ENCODE measurements at places on chromosomes 4 and X. TPM values are rescaled to one million over a fixed set of nuclear protein-coding genes. Genes with fewer than 3 reads are reported as not detected.

Gene PWWP3B
- total RNA-seq, result not detected

Gene TLR8
- not detected for total RNA-seq

GRCh38 chr4:621296-622070 is 3.9 kb upstream of the PDE6B start:
- H3K4me3 ChIP-seq, result no peak overlapping the region
- DNase-seq, result no peak
- peaks cover 13% of the 10 kb centered on the region for H3K27me3 ChIP-seq
- H3K36me3 ChIP-seq, result no peaks in the 10 kb centered on the region
- no peak overlapping the region for H3K27ac ChIP-seq

- H3K4me1 ChIP-seq, result peaks cover 4% of the 10 kb centered on the region
- no peaks in the 10 kb centered on the region for H3K27me3 ChIP-seq
- H3K27ac ChIP-seq, result no peak overlapping the region
- no peak overlapping the region for H3K4me3 ChIP-seq
- peaks cover 12% of the 10 kb centered on the region for H3K36me3 ChIP-seq
Observed at GRCh38 chr4:142596121-142596520, 250.0 kb downstream of the INPP4B start.

DNA sequence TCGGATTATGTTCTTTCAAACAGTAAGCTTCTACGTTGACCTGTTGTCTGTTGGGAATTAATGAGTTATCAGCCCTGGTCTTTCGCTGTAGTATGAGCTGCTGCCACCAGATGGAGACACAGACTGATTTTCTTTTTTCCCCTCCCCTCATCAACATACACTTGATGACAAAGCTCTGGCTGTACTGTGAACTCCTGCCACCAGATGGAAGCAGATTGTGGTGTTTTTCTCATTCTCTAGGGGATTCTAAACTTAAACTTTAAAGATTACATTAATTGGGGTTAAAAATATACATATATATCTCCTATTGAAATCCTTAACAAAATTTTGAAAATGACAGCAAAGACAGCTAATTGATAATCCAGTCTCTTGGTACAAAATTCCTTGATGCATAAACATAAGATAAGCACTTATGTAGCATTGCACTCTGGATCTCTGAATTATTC is 44.8 kb downstream of the SMS start:
- no peak overlapping the region for H3K4me3 ChIP-seq
- H3K36me3 ChIP-seq, result peaks cover 46% of the 10 kb centered on the region
- no peaks in the 10 kb centered on the region for H3K27me3 ChIP-seq

DNA sequence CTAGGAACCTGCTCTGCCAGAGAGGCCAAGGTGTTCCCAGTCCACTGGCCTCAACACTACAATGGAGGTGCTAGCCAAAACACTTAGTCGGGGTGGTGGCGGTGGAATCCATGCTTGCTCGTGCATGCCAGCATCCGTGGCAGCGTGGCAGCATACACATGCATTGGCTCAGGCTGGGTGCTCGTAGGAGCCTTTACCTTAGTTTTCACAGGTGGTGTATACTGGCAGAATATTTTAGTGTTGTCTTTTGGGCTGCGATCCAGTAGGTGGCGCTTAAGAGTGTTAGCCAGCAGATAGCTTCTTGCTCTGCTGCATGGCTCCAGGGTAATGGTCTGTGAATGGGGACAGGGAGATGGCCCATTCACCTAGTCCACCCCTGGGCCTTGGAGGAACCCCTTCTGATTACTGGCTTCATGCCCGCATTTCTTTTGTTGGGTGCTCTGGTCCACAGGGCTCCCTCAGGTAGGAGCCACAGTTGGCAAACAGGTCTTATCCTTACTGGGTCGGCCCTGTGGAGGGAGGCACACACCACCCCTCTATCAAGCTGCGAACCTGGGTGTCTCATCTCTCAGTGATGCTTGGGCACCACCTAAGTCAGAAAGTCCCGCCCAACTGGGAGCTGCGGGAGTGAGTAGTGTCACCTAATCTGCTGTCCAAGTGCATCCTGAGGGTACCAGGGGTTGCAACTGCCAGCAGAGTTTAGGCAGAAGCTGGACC is 40.0 kb downstream of the RIPPLY1 start:
- H3K36me3 ChIP-seq, result no peaks in the 10 kb centered on the region
- H3K4me1 ChIP-seq, result no peaks in the 10 kb centered on the region
- H3K4me3 ChIP-seq, result no peak overlapping the region
- H3K27me3 ChIP-seq, result no peaks in the 10 kb centered on the region
- no peak overlapping the region for H3K27ac ChIP-seq

DNA sequence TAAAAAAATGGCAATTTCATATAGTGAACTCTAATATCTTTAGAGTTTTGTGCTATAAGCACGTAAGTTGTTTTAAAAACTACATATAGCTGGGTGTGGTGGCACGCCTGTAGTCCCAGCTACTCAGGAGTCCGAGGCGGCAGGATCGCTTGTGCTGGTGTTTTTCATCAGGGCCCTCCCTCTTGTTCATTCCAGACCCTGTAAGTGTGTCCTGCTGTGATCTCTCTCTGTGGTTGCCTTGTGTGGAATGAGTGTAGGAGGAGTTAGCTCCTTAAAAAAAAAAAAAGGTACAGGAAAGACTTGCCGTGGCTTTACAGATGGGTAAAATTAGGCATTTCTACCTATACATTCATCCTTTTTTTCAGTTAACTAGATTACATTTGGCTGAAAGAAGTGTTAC is 35.4 kb downstream of the RBBP7 start:
- H3K4me3 ChIP-seq, result no peak overlapping the region
- no peak for DNase-seq
- H3K36me3 ChIP-seq, result peaks cover 25% of the 10 kb centered on the region
- H3K27ac ChIP-seq, result no peak overlapping the region
- H3K4me1 ChIP-seq, result no peaks in the 10 kb centered on the region

DNA sequence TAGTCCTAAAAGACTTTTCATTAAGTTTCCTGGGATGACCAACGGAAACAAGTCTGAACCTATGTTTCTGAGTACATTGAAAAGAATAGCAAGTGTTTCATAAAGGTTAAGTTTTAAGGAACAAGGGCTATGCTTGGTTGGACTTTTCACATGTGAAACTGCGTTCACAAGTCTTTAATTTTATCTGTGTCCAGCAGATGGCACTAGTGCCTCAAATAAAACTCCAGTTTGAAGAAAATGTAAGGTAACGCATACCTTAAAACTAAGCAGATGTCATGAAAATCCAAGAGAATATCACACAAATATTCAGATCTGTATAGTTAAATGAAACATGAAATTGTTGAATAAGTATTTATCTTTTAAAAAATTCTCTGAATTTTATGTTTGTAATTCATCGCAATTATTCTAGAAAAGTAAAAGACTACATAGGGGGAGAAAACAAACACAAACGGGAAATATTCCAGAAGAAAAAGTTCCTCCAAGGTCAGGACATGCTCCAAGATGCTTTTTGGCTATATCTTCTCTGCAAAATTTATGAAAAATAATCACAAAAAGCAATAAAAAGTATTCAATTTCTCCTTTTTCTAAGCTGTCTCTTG is 89.6 kb upstream of the MAD2L1 start:
- H3K4me3 ChIP-seq, result no peak overlapping the region
- DNase-seq, result peak; percentile 20
- H3K27ac ChIP-seq, result no peak overlapping the region
- no peaks in the 10 kb centered on the region for H3K36me3 ChIP-seq

DNA sequence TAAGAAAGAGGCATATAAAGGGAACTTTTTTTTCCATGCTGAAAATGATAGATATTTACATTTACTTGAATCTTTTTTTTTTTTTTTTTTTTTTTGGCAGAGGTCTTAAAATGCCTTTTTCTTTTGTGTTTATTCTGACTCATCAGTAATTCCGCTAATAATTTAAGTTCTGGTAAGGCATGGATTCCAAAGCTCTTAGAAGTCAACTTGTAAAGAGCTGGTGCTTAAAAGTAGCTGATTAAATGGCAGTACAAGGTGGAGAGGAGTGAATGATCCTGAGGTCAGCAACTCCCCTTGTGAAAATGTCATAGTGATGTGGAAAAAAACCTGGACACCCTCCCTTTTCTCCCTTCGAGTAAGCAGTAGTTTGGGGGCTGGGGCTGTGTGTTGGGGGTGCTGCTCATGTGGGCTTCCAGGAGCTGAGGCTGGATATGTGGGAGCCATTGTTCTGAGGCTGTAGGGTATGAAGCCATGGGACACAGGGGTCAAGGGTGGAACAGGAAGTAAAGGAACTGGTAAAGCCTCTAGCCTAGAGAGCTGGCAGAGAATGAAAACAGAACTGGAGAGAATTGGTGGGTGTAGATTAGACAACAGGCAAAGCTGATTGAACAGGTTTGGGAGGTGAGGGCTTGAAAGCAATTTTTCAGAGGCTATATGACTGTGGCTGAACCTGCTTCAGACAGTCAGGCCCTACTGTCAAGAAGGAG is 41.0 kb upstream of the PITX2 start:
- no peak for DNase-seq
- H3K4me1 ChIP-seq, result no peaks in the 10 kb centered on the region
- H3K27ac ChIP-seq, result no peak overlapping the region
- H3K36me3 ChIP-seq, result no peaks in the 10 kb centered on the region
- H3K27me3 ChIP-seq, result peaks cover 8% of the 10 kb centered on the region

Gene SCML2
- 3.1 TPM for total RNA-seq

DNA sequence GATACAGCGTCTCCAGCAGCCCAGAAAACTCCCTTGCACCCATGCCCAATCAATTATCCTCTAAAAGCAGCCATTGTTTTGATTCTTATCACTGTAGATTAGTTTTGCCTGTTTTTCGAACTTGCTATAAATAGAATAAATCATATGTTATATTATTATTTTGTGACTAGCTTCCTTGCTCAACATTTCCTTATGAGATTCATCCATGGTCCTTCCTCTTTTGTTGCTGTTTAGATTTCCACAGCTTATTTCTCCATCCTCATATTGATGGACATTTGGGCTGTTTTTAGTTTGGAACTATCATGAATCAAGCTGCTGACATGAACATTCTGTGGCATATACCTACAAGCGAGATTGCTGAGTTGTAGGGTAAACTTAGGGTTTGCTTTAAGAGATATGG is 595.3 kb downstream of the BCOR start:
- DNase-seq, result no peak
- H3K27ac ChIP-seq, result no peak overlapping the region
- H3K4me1 ChIP-seq, result peaks cover 20% of the 10 kb centered on the region
- H3K27me3 ChIP-seq, result no peaks in the 10 kb centered on the region

GRCh38 chr4:137299281-137299680 is 233.0 kb downstream of the PCDH18 start:
- no peaks in the 10 kb centered on the region for H3K27me3 ChIP-seq
- no peaks in the 10 kb centered on the region for H3K36me3 ChIP-seq
- no peak for DNase-seq
- H3K27ac ChIP-seq, result no peak overlapping the region
- no peak overlapping the region for H3K4me3 ChIP-seq
- H3K4me1 ChIP-seq, result no peaks in the 10 kb centered on the region

- no peaks in the 10 kb centered on the region for H3K27me3 ChIP-seq
- no peaks in the 10 kb centered on the region for H3K36me3 ChIP-seq
- no peak overlapping the region for H3K27ac ChIP-seq
- H3K4me3 ChIP-seq, result no peak overlapping the region
Observed at GRCh38 chr4:127143460-127144195, 489.1 kb upstream of the INTU start.

Gene IL2RG
- 310 TPM for total RNA-seq
